Left renal pelvis (tissue), 4 donors: ENCODE measurements at places on chromosomes 5 and 9.

GRCh38 chr9:68428481-68428880 is 72.1 kb downstream of the PGM5 start:
- no peak for DNase-seq

- DNase-seq: no peak
Measured at GRCh38 chr5:88948746-88949600, 66.0 kb upstream of the MEF2C start.

DNA sequence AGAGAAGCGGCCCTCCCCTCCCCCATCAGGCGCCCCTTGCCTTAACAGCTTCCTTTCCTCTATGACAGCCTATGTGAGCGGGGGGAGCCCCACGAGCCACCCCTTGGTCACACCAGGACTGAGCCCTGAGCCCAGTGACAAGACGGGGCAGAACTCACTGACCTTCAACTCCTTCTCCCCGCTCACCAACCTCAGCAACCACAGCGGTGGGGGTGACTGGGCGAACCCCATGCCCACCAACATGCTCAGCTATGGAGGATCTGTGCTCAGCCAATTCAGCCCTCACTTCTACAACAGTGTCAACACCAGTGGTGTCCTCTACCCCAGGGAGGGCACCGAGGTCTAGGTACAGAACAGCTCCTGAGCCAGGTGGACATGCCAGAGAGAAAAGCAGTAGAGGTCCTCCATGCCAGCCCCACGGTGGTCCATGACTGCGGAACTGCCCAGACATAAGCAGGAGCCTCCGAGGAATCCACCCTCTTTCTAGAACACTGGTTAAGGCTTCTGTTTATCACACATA is 2.6 kb downstream of the FOXI1 start:
- no peak for DNase-seq

- no peak for DNase-seq
Measured at GRCh38 chr9:102911185-102911584, 83.9 kb upstream of the CYLC2 start.

DNA sequence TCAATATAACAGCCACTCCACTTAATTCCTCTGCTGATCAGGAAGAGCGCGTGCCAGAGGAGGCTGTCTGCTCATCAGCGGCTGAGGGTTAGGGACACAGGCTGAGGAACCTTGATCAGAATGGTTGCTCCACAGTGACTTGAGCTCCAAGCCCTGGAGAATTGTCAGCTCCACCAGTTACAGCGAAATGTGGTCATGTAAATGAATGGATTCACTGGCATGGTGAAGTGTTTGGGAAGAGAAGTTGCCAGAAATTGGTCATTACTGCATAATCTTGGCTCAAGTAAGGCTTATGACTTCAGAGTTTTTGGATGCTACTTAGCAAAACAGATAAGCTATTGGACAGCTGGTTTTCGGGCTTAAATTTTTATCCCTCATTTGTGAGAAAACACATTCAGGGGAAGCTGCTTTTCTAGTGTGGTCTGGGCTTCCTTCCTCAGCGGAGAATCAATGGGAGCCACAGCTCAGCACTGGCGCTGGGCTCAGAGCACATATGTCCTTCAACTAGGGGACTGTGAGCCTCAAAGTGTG is 65.0 kb downstream of the PRRT1B start:
- no peak for DNase-seq
